ENCODE measurements at places on chromosomes 7 and 10.

DNA sequence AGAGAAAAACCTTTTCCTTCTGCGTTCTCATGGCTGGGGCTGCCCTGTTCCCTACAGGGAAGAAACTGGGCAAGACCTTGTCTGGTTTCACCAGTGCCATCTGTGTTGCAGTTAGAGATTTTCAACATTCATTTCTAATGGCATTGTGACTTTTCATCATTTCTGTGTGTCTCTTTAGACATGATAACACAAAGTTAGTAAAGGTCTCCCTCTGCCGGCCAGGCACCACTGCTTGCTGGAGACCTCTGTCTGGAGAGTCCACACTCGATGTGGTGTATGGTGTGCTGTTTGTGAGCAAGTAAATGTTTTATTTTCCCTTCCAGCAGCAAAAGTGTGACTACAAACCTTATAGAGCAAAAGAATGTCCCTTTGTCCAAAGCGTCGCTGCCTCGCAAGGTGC, 213.5 kb downstream of the PAXIP1 start:
- DNase-seq, result no peak

- no peak for DNase-seq
Measured at GRCh38 chr10:14664345-14664744, 110.4 kb downstream of the FAM107B start.

GRCh38 chr7:36372156-36372555, 17.5 kb upstream of the ANLN start:
- no peak for DNase-seq

GRCh38 chr10:129962031-129962871, 1.8 kb downstream of the EBF3 start:
- no peak for DNase-seq

DNA sequence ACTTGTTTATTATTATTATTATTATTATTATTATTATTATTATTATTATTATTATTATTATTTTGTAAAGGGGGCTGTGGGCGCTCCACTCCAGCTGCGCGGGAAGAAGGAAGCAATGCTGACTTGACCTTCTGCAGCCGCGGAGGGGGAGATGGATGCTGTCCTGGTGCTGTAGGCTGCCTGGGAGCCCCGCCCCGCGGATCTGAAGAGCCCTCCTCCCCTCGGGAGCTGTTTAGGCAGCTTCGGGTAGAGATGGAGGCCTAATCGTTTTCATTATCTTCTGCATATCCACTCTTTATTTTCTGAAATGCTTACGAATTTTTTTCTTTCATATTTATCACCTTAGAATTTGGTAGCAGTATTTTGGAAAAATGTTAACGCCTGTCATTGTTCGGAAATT, 101.2 kb upstream of the KLF6 start:
- no peak for DNase-seq

DNA sequence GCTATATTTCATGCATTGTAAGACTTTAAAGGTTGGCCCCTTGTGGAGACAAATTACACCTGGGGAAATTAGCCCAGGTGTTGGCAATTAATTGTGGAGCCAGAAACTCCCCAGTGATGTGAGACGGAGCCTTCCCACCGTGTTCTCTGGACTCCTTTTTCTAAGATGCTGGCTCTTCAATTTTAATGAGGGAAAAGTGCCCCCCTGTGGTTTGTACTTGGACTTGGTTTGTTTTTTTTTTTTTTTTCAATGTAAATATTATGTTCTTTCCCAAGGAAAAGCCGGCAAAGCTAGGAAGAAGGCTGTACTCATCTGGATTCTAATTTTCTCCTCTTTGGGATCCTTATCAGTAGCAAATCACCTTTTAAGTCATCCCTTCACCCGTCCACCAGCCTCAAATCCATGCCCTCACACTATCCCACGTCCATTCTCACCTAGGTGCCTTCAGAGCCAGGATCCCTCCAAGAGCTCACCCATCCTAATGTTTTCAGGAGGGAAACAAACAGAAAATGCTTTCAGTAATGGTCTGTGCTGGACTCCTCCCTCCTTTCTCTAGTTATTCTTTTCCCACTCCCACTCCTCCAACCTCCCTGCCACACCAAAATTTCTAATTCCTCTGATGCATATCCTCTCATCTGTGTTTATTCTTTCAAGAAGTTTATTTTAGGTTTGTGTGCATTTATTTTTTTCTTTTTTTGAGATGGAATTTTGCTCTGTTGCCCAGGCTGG, 20.4 kb upstream of the ST8SIA6 start:
- DNase-seq, result no peak

GRCh38 chr7:305410-306151, 15.6 kb downstream of the FOXL3 start:
- no peak for DNase-seq

DNA sequence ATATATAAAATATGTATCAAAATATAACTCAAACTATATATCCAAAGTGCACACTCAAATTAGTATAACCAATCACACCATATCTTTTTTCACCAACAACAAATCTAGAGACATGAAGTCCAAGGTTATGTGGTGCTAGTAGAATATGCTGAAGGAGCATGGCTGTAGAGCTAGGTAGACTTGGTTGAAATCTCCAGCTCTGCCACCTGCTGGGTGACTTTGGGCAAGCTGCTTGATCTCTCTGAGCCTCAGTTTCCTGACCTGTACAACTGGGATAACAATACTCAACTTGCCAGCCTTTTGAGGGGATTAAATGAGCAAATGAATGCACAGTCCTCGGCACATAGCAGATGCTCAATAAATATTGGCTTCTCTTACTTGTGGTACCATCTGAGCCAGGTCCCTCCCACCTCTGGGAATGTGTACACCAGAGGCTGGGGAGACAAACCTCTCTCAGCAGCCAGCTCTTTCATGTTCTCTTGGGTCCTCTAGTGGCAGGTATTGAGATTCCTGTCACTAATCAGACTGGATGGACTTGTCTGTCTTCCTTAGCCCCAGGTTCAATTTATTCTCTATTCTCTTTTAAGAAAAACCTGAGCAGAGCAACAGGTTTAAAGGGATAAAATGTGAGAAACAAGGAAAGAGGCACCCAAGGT, 94.3 kb upstream of the PDE1C start:
- peak; percentile 12 for DNase-seq

- DNase-seq, result no peak
Measured at GRCh38 chr10:120987359-120987758, 136.2 kb downstream of the WDR11 start.

GRCh38 chr10:83108565-83109333, 1030.6 kb upstream of the GHITM start:
- DNase-seq, result no peak

DNA sequence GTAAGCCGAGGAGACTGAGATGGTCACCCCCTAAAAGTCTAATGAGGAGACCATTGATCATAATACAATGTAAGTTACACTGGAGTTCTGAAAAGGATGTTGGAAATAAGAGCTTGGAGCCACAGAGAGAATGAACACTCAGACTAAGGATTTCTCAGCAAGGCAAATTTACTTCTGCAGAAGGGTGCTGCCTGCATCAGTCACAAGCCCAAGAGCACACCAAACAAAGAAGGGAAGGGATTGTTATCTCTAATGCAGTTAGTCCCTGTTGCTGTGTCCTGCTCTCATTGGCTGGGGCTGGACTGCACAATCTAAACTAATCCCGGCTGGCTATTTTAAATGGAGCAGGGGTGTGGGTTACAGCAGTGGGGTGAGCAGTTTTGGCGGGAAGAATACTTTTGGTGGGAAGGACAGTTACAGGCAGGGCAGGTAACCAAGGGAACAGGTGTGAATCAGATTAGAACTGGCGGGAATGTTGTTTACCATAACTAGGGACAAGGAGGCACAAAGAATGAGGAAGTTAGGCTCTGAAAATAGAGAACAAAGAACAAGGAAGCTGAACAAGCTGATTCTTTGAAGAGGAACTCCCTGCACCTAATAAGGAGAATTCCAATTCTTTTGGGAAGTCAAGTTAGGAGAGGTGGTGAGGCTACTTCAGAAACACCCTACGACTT, 30.3 kb upstream of the TRIM24 start:
- no peak for DNase-seq

GRCh38 chr7:75608451-75609122, 116.5 kb downstream of the SPDYE5 start:
- no peak for DNase-seq

- DNase-seq, result no peak
Measured at GRCh38 chr10:45673074-45673648, 589 bp upstream of the ZFAND4 start.

- DNase-seq, result no peak
Measured at GRCh38 chr7:131007439-131008330, 273.7 kb upstream of the KLF14 start.

- DNase-seq, result no peak
Measured at GRCh38 chr10:34003561-34003960, 669.1 kb upstream of the NRP1 start.

Data from NCI-H1048 (cell line).